H9 (cell line): ENCODE measurements at places on chromosomes 6 and 20. TPM values are rescaled to one million over a fixed set of nuclear protein-coding genes. Genes with fewer than 3 reads are reported as not detected.
A peak's percentile ranks its signal among the peaks of the same experiment; 100 is the strongest.

- H3K36me3 ChIP-seq, result peaks cover 20% of the 10 kb centered on the region
- no peak overlapping the region for H3K4me3 ChIP-seq
- no peaks in the 10 kb centered on the region for H3K27me3 ChIP-seq
- no peak overlapping the region for H3K27ac ChIP-seq
- no peak for DNase-seq
- H3K4me1 ChIP-seq, result no peaks in the 10 kb centered on the region; the same call in 1 of the 2 replicates
These were observed 122.9 kb downstream of the AKAP7 start for GRCh38 chr6:131258010-131258652.

DNA sequence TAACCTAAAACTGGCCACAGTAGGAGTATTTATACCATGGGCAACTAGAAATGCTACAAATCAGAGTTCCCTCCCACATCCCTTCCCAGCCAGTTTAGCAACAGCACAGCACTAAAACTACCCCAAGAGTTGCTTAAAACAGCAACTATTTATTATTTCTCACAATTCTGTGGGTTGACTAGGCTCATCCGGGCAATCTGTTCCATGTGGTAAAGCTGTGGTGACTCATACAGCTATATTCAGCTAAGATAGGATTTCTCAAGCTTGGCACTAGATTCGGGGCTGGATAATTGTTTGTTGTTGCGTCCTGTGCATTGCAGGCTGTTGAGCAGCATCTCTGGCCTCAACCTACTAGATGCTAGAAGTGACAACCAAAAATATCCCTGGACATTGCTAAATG lies 8.6 kb upstream of the HECA start:
- no peak overlapping the region for H3K4me3 ChIP-seq
- no peaks in the 10 kb centered on the region for H3K4me1 ChIP-seq
- H3K36me3 ChIP-seq, result peaks cover under 1% of the 10 kb centered on the region; the same call in 1 of the 3 replicates
- no peak for DNase-seq

- H3K36me3 ChIP-seq, result peaks cover 30% of the 10 kb centered on the region
- H3K4me1 ChIP-seq, result peaks cover 24% of the 10 kb centered on the region; the same call in 1 of the 2 replicates
- no peaks in the 10 kb centered on the region; the same call in 1 of the 2 replicates for H3K27me3 ChIP-seq
- no peak overlapping the region for H3K27ac ChIP-seq
- DNase-seq, result no peak
- H3K4me3 ChIP-seq, result peak overlapping the region; percentile 57
These were observed 2.3 kb downstream of the PEDS1 start for GRCh38 chr20:50151034-50151743.

DNA sequence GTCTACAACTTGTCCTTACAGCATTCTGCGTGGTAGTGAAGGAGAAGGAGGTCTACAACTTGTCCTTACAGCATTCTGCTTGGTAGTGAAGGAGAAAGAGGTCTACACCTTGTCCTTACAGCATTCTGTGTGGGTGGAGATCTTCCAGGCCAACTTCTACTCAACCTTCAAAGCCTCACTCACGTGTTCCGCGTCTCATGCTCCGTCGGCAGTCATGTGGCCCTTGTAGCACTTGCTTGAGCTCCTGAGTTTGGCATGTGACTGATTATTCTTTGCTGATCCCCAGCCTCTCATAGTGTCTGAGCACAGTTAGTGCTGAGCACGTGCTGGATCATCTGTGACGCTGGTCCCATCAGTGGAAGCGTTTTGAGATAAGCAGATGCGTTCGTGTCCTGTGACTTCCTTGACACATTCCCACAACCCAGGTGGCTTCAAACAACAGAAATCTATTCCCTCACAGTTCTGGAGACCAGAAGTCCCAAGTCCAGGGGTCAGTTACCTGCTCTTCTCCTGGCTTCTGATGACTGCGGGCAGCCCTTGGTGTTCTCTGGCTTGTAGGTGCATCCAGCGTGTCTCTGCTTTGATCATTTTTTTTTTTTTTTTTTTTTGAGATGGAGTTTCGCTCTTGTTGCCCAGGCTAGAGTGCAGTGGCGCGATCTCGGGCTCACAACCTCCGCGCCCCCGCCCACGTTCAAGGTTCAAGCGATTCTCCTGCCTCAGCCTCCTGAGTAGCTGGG lies 2.6 kb downstream of the SS18L1 start:
- no peak overlapping the region for H3K27ac ChIP-seq
- H3K4me3 ChIP-seq, result peak overlapping the region; percentile 85; the same call in 1 of the 3 replicates
- peaks cover 17% of the 10 kb centered on the region for H3K36me3 ChIP-seq
- no peaks in the 10 kb centered on the region for H3K27me3 ChIP-seq

GRCh38 chr20:23107466-23107865 lies 21.3 kb upstream of the CD93 start:
- H3K4me3 ChIP-seq, result no peak overlapping the region
- H3K4me1 ChIP-seq, result no peaks in the 10 kb centered on the region
- H3K36me3 ChIP-seq, result no peaks in the 10 kb centered on the region; the same call in 2 of the 3 replicates
- no peak for DNase-seq
- no peak overlapping the region for H3K27ac ChIP-seq
- H3K27me3 ChIP-seq, result no peaks in the 10 kb centered on the region

GRCh38 chr20:10006447-10007090 lies 28.2 kb upstream of the ANKEF1 start:
- H3K4me1 ChIP-seq, result no peaks in the 10 kb centered on the region
- no peak overlapping the region for H3K27ac ChIP-seq
- H3K36me3 ChIP-seq, result no peaks in the 10 kb centered on the region
- no peak for DNase-seq

DNA sequence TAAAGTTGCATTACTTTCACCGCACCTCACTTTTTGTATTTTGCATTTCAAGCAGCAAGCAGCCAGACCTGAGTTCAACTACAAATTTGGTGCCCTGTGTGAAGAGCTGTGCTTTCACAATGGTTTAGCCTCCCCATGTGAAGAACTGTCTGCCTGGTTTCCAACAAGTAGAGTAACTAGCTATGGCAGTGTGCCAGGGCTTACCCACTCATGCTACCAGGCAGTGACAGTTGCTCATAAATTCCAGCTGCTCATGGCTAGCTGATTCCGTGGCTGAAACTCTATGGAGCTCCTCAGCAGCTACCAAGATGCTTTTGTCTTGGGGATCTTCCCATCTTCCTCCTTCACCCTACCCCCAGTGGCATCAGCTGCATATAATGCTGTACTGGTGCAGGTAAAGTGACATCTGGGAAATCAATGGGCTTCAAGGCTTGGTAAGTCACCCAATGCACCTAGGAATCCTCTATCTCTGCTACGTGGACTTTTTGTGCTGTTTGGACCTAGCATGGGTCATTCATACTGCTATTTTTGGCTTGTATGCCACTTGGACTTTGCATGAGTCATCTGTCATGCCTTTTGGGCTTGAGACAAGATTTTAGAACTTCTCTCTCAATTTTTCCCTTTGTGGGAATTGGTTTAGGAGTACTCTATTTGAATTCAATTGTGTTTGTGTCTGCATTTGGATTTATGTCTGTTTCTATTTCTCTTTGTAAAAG lies 176.5 kb upstream of the GJE1 start:
- no peak overlapping the region for H3K4me3 ChIP-seq
- H3K36me3 ChIP-seq, result peaks cover 43% of the 10 kb centered on the region
- no peaks in the 10 kb centered on the region for H3K27me3 ChIP-seq
- H3K4me1 ChIP-seq, result peaks cover 7% of the 10 kb centered on the region; the same call in 1 of the 2 replicates
- DNase-seq, result no peak

CALHM6 gene
- 0.44 and 0.68 TPM in 2 replicates for total RNA-seq

CCN6 gene
- total RNA-seq, result not detected in 2 replicates
